ENCODE measurements at places on chromosomes 5 and 9.

DNA sequence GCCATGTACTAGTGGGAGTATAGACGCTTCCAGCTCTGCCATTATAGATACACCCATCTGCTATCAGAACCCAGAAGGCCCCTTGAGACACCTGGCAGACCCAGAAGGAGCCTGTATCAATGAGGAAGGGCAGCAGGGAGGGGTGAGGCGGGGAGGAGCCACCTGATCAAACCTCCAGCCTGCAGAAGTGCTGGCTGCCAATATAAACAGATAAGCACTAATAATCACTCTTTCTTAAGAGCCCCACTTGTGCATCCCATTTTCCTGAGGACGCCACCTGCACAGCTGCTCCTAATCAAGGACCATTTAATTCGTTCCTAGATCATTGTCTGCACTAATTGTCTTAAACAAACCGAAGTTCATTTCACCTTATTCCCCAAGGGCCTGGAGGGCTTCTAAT is 75.0 kb upstream of the NEK6 start:
- DNase-seq: no peak

- no peak for DNase-seq
These were observed 92.4 kb downstream of the PRDM6 start for GRCh38 chr5:123181394-123181801.

- DNase-seq: no peak
These were observed 223.5 kb downstream of the SH3GL2 start for GRCh38 chr9:17802249-17802857.

DNA sequence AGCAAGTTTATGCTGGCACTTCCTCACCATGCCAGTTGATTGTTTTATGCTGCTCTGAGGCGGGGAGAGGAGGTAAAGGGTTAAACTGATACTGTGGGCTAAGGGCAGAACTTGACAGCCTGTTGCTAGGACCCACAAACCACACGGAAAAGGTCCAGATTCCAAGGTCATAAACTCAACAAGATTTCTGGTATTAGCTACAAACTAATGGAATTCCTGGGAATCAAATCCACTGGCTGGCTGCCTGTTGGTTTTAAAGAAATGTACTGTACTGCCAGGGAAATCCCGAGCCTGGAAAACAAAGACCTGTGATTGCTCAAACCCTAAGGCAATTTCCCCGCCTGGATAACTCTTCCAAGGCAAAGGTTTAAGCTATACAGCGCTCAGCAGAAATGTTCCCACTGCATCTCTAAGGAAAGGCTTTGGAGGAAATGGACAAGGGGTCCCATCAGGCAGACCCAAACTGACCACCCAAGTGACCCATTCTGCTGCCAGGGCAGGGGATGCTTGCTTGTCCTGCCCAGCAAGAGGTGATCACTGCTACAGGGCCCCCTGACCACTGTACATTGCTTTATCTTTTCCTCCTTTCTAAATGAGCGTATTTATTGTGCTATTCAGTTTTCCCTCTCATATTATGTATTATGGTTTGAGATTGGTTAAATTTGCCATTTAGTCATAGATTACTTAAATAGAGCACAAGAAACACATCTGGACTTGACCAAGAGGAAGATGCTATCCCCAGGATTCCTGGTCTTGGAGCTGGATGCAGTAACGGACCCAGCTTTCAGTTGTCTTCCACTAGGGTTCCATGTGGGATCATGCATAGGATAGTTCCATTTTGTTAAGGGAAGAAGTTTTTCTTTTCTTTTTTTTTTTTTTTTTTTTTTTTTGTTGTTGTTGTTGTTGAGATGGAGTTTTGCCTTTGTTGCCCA is 124.3 kb downstream of the SUSD1 start:
- no peak for DNase-seq

DNA sequence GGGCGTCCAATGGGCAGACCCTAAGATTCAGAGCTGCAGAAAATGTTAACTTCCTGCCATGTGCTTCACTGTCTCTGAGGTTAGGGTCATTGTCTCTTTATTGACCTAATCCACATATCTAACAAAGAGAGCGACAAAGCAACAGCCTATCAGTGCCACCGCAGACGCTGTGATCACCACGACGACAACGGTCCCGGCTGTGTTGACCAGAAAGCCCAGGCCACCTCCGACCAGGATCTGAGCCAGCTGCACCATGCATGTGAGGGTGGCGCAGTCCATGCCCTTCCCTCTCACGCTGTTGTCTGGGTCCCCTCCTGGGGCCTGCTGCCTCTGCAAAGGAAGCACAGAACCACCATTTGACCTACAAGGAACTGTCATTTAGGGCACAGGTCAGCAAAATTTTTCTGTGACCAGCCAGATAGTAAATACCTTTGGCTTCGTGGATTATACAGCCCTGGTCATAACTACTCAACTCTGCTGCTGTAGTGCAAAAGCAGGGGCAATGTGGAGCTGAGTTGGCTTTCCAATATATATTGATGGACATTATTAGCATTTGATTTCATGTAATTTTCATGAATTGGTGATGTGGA is 8.5 kb downstream of the RXFP3 start:
- DNase-seq: no peak

- no peak for DNase-seq
These were observed 56.1 kb downstream of the ITGA2 start for GRCh38 chr5:53045263-53045662.

- DNase-seq: no peak
These were observed 551.1 kb downstream of the PSAT1 start for GRCh38 chr9:78848061-78848460.

DNA sequence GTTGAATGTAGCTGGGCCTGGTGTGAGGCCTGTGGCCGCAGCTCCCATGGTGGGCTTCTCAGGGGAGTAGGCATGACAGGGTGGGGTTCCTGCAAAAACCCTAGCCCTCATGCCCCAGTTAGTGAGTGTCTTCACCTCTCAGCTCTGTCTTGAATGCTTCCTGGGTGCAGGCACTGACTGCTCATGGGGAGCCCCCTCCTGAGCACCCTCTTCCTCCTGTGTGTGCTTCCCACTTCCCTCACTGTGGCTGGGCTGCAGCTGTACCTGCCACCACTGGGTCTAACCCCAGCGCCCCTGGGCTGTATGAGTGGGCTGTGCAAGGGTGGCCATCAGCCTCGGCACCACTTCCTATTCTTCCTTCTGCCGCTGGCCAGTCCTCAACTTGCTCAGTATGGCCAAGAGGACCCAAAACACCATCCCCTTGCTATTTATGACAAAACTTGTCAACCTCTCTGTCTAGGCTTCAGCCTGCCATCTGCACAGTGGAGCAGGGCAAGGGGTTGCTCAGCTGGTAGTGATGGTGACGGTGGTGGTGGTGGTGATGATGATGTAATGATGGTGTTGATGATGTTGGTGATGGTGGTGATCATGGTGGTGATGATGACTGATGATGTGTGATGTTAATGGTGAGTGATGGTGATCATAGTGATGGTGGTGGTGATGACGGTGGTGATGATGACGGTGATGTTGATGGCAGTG is 67.5 kb downstream of the RXRA start:
- DNase-seq: no peak

DNA sequence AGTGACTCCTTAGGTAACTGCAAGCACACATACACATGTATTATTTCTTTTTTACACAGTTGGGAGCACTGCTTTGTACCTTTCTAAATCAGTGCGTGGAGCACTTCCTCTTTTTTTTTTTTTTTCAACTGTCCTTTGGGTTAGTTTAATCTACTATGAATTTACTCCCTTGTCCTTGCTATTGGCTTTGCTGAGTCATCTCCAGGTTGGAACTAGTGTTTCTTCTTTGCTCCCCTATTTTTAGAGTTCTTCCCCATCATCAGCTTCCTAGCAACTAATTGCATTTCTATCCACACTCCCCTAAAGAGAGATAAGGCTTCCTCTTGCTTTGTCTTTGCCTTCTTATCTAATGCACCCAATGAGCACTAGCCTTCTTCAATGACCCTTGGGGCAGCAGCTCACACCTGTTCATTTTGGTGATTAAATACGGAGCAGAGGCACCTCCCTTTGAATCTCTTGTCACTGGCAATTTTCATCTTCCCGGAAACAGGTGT is 24.3 kb downstream of the S100Z start:
- peak; percentile 19 for DNase-seq

DNA sequence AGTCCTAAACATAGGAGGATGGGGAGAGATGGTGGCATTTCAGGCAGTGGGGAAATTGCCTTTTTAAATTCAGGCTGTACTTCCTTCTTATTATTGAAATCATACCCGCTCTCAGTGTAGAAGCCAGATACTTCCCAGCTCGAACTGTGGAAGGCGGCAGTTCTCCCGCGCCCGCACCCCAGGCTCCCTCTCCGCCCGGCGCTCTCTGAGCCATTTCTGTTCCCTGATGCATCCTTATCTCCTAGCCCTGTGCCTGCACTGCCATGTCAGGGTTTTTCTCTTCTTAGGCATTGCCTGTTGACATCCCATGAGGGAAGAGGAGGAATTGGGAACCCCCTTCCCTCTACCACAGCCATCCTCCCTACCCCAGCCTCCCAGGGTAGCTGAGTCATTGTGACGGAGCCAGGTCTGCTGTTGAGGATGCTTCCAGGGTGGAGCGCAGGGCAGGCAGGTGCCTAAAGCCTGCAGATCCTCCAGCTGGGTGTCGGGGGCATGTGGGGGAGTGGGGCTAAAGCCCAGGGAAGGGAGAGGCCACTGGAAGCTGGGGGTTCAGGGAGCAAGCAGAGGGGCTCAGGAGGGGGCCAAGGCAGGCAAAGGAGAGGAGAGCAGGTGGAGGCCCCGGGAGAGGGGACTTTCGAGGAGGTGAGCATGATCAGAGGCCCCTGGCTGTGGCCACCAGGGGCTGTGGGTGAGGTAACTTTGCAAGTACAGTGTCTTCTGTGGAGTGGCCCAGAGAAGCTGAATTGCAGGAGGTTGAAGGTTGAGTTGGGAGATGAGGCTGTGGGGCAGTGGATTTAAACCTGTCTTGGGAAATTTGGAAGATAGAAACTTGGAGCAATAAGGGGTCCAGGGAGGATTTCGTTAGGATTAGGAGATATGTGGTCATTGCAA is 16.2 kb downstream of the LAMC3 start:
- DNase-seq: no peak

DNA sequence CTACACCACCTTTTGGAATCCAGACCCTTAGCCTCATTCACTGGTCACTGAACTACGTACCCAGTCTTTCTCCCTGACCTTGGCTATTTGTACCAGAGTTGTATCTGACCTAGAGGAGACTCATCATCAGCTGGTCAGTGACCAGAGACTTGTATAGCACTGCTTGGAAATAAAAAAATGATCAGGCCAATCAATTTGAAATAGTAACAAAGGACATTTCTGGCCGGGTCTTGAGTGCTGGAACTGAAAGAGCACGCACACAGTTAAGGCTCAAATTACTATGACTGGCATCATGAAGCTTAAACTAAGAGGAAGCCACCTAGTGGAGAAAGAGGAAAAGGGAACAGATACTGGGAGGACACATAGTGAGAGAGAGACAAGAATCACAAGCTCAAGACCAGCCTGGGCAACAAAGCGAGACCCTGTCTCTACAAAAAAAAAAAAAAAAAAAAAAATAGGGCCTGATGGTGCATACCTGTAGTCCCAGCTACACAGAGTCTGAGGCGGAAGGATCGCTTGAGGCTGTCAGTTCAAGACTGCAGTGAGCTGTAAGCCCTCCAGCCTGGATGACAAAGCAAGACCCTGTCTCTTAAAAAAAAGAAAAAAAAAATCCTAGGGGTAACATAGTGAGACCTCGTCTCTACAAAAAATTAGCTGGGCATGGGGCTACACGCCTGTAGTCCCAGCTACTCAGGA is 12.8 kb upstream of the SRP19 start:
- peak; percentile 62 for DNase-seq

DNA sequence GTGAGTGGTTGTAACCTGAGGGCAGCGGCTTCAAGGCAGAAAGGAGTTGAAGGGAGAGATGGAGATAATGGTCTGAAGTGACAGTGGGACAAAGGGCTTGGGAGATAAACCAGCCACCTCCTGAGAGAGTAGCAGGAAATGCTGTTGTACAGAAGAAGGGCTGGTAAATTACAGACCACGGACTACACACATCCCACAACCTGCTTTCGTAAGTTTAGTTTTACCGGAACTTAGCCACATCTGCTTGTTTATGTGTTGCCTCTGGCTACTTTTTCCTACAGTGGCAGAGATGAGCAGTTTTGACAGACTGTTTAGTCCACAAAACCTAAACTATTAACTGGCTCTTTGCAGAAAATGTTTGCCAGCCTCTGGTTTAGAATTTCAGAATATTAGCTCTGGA is 269.5 kb downstream of the ARHGEF28 start:
- DNase-seq: no peak

DNA sequence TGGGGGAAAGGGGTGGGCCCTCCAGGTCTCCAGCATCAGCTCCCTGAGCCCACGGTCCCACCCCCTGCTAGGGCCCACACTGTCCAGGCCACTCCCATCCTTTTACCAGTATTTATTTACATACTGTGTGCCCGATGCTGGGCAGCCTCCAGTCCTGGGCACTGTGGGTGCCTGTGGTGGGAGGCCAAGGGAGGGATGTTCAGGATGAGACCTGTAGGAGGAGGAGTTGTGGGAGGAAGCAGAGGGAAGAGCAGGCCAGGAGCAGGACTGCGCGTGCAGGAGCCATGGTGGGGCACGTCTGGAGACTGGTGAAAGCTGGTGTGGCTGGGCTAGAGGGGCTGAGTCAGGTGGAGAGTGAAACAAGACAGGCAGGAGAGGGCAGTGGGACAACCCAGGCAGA is 267.4 kb downstream of the HSPA4 start:
- no peak for DNase-seq

GRCh38 chr9:121690316-121690715 is 38.9 kb downstream of the DAB2IP start:
- DNase-seq: no peak

GRCh38 chr9:111516061-111516465 is 8.9 kb upstream of the ZNF483 start:
- DNase-seq: no peak

GRCh38 chr5:36651761-36652685 is 45.6 kb downstream of the SLC1A3 start:
- DNase-seq: no peak

DNA sequence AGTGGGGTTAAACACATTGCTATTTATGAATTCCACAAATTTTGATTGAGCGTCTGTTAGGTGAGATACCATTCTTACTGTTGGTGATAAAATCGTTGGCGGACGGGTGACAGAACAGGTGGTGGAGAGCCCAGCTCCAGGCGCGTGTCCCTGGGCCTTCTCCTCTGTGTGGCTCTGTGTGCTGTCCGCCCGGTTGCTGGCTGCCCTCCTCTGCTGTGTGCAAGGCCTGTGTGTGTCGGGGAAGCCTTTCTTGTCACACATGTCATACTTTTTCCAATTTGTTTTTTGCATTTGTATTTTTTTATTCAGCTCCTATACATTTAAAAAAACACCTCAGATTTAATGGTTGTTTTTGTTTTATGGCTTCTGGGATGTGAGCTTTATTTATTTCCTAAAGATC is 33.9 kb downstream of the TENT4A start:
- DNase-seq: no peak
